ENCODE measurements at places on chromosomes 3 and 15. TPM values are rescaled to one million over a fixed set of nuclear protein-coding genes. Genes with fewer than 3 reads are reported as not detected.

- DNase-seq, result no peak
Measured at GRCh38 chr15:33716025-33716424, 252.3 kb upstream of the CHRM5 start.

DNA sequence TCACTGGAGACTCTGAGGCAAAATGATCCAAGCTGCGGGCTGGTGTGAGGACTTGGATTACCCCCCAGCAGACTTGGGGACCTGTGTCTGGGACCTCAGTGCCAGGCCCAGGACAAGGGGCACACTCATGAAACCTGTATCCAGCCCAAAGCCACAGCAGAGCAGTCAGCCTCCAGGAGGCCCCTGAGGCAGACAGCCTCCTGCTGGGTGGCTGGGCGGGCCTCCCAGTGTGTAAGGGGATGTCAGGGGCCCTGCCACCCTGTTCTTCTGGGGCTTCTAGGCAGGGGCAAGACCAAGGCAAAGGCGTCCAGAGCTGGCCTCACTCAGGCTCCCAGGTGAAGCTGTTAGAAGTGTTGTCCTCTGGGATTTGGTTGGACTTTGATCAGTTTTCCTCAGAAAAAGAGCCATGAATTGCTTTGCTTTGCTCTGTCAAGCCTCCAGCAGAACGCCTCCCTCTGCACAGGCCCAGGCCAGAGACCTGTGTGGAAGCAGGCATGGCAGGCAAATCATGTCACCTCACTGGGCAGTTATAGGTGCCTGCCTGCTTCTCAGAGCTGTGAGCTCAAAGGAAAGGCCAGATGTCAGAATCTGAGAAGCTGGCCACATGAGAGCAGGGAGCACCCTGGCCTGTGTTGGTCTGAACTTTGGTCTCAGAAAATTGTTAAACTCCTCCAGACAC lies 77.4 kb downstream of the SMAD6 start:
- no peak for DNase-seq

DNA sequence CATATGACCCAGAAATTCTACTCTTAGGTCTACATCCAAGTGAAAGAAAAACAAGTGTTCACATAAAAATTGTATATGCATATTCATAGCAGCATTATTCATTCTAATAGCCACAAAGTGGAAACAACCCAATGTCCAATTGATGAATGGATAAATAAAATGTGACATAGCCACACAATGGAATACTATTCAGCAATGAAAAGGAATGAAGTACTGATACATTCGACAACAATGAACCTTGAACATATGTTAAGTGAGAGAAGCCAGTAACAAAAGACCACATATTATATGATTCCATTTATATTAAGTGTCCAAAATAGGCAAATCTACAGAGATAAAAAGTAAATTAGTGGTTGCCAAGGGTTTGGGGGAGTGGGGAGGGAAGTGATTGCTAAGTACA lies 70.2 kb upstream of the ACTC1 start:
- no peak for DNase-seq

- DNase-seq, result no peak
Measured at GRCh38 chr3:70916375-70917055, 604.1 kb upstream of the MDFIC2 start.

DNA sequence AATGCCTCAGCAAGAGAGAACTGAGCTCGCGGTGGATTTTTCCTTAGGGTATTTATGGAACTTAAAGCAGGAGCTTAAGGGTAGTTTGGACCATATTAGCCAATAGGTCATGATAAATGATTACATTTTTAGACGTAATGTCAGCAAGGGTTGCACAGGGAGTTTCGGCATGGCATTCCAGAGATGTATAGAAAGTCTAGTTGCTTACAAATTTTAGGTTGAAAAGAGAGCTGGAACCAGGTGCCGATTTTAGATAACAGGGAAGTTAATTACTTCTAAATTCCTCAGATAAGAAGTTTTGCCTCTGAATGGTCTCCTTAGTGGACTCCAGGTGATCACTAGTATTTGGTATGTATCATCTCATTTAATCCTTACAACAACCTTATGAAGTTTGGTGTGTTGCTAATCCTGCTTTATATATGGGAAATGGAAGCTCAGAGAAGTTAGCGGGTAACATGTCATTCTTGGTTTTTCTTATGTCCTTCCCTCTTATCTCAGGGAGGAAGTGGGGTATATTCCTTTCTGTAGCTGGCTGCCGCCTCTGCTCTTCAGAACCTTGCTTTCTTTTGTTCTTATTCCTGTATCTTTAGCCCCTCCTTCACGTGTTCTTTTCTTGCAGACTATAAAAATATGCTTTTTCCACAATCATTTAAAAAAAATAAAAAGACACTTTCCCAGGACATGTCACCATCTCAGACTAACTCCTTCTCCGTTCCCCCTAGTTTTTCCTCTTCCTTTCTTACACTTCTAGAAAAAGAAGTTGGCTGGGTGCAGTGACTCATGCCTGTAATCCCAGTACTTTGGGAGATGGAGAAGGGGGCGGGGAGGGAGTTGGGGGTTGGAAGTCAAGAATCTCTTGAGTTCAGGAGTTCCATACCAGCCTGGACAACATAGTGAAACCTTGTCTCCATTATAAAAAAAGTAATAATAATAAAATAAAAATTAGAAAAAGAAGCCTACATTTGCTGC lies 25.7 kb downstream of the IQGAP1 start:
- DNase-seq, result no peak

DNA sequence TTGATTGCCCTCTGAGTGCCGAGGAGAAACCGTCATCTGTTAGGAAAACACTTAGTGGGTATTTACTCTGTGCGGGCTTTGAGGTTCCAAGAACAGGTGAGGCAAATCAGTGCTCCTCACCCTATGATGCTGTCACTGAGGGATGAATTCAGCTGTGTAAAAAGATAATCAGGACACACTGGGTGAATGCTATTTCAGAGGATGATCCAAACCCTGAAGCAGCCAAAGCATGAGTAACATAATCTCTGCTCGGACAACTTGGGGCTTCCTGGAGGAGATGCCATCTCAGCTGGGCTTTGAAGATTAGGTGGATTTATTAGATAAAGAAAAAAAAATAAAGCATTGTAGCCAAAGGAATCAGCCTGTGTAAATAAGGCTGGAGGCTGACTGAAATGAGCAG lies 10.5 kb upstream of the GADL1 start:
- no peak for DNase-seq

GRCh38 chr3:190261740-190262139 lies 60.5 kb downstream of the CLDN1 start:
- DNase-seq, result no peak

- peak; percentile 61 for DNase-seq
Measured at GRCh38 chr15:75452865-75453702, 1.6 kb upstream of the SIN3A start.

DNA sequence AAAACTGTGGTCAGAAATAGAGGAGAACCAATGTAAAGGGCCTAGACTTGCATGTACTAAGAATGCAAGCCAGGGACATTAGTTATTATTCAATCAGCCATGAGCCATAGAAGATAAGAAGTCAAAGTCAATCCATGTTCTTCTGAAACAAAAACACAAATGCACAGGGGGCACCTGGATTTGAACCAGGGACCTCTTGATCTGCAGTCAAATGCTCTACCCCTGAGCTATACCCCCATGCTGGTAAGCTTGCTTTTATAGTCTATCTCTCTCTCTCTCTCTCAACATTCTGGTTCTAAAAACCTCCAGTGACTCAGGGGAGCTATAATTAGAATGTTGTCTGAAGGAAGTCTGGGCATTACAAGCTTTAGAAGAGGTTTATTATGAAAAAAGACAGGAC lies 85.6 kb upstream of the ACP3 start:
- DNase-seq, result no peak

- DNase-seq, result no peak
Measured at GRCh38 chr15:71082803-71083202, 32.5 kb upstream of the THSD4 start.

- no peak for DNase-seq
Measured at GRCh38 chr3:6524479-6524878, 336.4 kb upstream of the GRM7 start.

GRCh38 chr3:41198950-41199865 lies at the start of gene CTNNB1:
Gene CTNNB1 (plus strand): TSS chr3:41199505. CDS start chr3:41224069, 24,564 bp downstream.
- peak; percentile 94 for DNase-seq

DNA sequence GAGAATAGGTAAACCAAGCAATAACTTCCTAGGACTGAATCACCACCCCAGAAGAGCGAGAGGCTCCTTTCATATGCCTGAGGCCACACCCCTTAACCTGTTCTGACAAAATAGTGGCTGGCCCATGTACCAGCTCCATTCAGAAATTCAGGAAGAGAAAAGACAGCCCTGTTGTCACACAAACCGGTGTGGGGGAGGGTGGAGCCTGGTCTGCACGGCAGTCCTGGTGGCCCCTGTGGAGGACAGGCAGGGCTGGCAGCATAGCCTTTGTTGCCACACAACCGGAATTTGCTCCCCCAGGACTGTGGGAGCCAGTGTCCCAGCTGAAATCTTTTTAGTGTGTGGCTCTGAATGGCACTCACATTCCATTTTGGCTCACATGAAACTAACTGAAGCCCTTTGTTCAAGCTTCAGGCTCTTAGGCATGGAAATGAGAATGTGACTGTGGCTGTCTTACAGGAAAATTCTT lies 23.8 kb downstream of the RLBP1 start:
- DNase-seq, result no peak

DNA sequence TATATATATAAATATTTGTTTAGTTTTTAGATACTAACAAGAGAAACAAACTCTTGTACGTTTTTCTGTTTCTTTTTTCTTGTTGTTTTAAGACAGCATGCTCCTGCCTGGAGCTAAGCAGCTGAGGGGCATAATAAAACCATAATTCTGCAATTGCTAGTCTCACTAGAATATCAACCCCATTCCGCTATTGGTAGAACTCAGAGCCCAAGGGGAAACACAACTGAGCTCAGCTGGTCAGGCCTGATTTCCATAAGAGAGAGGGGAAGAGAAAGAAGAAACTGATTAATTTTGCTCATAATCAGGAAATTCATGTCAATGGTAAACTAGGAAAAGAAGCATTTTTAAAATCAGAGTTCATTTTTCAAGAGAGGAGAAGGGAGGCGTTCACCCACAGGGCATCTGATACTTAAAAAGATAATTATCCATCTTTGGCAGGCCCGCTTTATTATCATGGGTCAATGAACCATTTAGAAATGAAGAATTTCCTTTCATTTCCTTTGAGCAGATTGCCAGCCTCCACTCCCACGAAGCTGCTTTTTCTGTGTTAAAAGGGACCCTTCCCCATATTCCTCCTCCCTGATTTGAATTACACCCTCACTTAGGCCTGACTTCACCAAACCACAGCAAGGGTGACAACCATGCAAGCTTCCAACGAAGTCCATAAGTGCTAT lies 965.3 kb upstream of the CFAP20DC start:
- no peak for DNase-seq

DNA sequence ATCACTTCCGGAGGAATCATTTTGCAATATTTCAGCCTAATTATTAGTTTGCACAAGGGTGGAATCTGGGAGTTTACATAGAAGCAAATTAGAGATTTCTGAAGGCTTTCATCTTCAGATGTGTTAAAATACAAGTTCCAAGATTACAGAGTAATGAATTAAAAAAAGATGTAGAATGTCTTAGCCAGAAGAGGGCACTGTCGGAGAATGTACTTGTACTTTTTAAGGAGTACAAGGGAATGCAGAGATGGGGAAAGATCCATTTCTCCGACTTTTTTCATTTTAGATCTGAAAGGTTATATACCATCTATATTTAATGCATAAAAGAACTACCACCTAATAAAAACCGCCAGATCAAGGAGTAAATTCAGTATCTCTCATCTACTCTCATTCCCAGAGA lies 43.1 kb upstream of the WDR5B start:
- DNase-seq, result peak; percentile 15

GRCh38 chr3:71310359-71310979 lies 273.1 kb downstream of the FOXP1 start:
- DNase-seq, result no peak

GRCh38 chr15:93941697-93942096 lies 289.7 kb upstream of the MCTP2 start:
- DNase-seq, result no peak

DNA sequence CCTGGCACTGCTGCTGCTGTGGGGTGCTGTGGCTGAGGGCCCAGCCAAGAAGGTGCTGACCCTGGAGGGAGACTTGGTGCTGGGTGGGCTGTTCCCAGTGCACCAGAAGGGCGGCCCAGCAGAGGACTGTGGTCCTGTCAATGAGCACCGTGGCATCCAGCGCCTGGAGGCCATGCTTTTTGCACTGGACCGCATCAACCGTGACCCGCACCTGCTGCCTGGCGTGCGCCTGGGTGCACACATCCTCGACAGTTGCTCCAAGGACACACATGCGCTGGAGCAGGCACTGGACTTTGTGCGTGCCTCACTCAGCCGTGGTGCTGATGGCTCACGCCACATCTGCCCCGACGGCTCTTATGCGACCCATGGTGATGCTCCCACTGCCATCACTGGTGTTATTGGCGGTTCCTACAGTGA lies 2.1 kb downstream of the GRM2 start:
- peak; percentile 45 for DNase-seq

- no peak for DNase-seq
Measured at GRCh38 chr3:171001957-171002694, 24.4 kb downstream of the SLC2A2 start.

GRCh38 chr3:105613120-105613519 lies 246.4 kb downstream of the ALCAM start:
- DNase-seq, result no peak

GRCh38 chr3:107208100-107208499 lies 169.1 kb upstream of the CCDC54 start:
- no peak for DNase-seq

- DNase-seq, result no peak
Measured at GRCh38 chr3:196706731-196707130, 5.3 kb downstream of the CEP19 start.

ASB14 gene
- total RNA-seq, result not detected

RPP14 gene
- 20.4 TPM for total RNA-seq

OR5H6 gene
- total RNA-seq, result not detected

GNAI2 gene
- 192 TPM for total RNA-seq

RTP3 gene
- not detected for total RNA-seq

NEDD4 gene
- 0.89 TPM for total RNA-seq

ALDH1A2 gene
- total RNA-seq, result not detected

CLDN16 gene
- total RNA-seq, result not detected

GREM1 gene
- total RNA-seq, result not detected

RASGRP1 gene
- 65.2 TPM for total RNA-seq

CD96 gene
- total RNA-seq, result 219 TPM

CLDN11 gene
- total RNA-seq, result not detected

ITPKA gene
- total RNA-seq, result not detected

ZNF660 gene
- total RNA-seq, result 0.08 TPM

PIGZ gene
- total RNA-seq, result not detected

NR2F2 gene
- not detected for total RNA-seq

SCAMP5 gene
- total RNA-seq, result 0.71 TPM

GHSR gene
- not detected for total RNA-seq

VEPH1 gene
- not detected for total RNA-seq

TM6SF1 gene
- not detected for total RNA-seq

Measured in CD8-positive, alpha-beta T cell (primary cell).